Urinary bladder (tissue), 4 donors: ENCODE measurements at places on chromosomes 4 and X. TPM values are rescaled to one million over a fixed set of nuclear protein-coding genes. Genes with fewer than 3 reads are reported as not detected.

Gene CITED1
- polyA plus RNA-seq: 0.56 TPM

Gene ZMAT1
- polyA plus RNA-seq: 3.6 TPM

Gene AFF2
- 0.24 TPM for polyA plus RNA-seq

Gene IL15
- polyA plus RNA-seq: 3.1 TPM

Gene KLHL34
- polyA plus RNA-seq: 0.09 TPM

Gene GYPB
- polyA plus RNA-seq: not detected

Gene MAGEB1
- polyA plus RNA-seq: not detected

Gene CTAG1A
- not detected for polyA plus RNA-seq

Gene MAD2L1
- polyA plus RNA-seq: 4.0 TPM

Gene TBC1D9
- 14.2 TPM for polyA plus RNA-seq
